Epithelial cell of proximal tubule (primary cell): ENCODE measurements at places on chromosomes 6 and 20.

- no peak for DNase-seq
Observed at GRCh38 chr6:133891149-133891926, 2.4 kb downstream of the TCF21 start.

GRCh38 chr6:28218312-28219248 lies 6.5 kb upstream of the ZSCAN9 start:
- DNase-seq = no peak

- no peak for DNase-seq
Observed at GRCh38 chr6:133918208-133918930, 29.5 kb downstream of the TCF21 start.

GRCh38 chr6:73675466-73676098 lies 20.4 kb upstream of the CD109 start:
- peak; percentile 38 for DNase-seq

DNA sequence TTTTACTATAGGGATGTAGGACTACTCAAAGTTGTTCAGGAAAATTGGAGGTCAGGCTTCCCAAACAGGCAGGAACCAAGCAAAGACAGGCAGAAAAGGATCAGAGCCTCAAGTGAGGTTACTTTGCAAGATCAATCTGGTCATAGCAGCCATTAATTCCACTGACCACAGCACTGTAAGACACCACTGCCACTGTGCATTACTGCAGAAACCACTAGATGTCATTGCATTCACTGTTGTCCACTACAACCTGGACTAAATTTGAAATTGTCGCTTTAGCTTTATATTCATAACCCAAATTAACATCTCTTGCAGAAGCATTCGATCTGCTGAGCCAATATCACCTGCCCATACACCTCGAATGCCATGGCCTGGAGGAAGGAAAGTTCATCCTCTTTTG lies 126.9 kb upstream of the UFL1 start:
- no peak for DNase-seq

DNA sequence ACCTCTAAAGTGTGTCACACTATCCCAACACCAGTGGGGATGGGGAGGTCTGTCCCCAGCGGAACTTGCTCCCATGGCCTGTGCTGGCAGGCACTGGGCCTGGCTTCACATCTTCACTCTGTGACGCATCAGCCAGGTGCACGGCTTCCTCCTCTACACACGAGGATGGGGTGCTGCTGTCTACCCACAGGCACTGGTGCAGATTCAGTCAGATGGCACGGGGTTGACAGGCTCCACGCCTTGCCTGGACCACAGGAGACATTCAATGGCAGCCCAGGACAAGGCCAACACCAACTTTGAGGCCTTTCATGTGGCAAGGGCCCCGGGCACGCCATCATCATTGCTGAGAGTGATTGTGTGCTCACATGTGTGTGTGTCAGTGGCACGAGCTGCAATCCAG lies 92.4 kb downstream of the TMEM242 start:
- DNase-seq = no peak

GRCh38 chr6:170091639-170092579 lies 199.0 kb downstream of the DLL1 start:
- no peak for DNase-seq

- DNase-seq = no peak
Observed at GRCh38 chr6:20402092-20402341, 338 bp downstream of the E2F3 start.

DNA sequence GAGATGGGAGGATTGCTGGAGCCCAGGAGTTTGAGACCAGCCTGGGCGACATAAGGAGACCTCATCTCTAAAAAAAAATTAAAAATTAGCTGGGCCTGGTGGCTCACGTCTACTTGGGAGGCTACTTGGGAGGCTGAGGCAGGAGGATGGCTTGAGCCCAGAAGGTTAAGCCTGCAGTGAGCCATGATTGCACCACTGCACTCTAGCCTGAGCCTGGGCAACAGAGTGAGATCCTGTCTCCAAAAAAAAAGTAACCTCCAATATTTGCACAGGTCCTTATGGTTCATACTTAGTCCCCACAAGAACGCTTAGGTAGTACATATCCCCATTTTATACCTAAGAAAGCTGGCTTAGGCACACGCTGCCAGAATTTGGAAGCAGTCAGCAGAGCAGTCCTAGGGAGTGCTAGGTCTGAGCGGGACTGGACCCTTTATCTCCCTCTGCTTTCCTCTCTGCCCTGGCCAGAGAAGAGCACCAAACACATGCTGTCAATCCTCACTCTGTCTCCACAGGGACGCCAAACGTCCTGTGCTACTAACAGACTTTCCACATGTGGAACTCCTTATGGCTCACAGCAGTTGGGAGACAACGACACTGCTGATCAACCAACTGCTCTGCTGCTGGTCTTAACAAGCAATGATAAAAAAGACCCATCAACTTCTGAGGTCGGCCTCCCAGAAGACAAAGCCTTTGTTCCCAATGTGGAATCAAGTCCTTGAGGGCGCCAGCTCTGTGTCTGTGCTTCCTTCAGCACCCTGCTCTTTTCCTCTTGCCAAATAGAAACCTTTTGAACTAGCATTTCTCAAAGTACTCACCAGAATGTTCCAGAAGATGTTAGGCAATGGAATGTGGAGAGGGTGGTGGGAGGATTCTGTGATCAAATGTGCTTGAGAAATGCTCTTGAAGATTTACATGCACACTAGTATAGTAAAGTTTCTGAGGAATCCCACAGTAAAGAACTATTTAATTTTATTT lies 226.3 kb upstream of the DTNBP1 start:
- no peak for DNase-seq

DNA sequence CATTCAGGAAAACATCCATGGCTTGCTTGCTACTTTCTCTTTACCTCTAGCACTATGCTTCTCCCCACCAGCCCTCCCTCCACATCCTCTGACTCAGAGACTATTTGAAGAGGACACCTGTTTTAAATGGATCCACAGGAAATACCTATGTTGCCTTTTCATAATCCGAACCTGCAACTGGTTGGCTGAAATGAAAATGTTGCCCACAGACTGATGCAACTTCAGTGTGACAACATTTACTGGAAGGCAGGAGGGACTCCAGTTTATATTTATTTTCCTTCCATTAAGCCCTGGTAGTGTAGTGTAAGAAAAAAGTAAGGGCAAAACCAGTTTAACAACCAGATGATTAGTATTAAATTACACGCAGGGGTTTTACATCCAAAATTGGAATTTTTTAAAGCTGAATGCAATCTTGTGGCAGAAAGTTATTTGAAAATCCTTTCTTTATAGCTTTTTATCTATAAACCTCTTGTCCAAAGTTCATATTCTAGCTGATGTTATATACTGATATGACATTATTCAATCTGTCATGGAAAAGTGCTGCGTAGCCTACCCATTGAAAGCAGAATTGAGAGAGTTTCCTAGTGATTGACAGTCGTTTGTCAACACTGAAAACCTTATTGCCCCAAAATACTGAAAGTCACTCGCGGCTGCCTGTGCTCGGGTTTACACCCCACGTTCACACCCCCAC lies 881 bp upstream of the AIG1 start:
- peak; percentile 64 for DNase-seq

GRCh38 chr6:112701201-112701600 lies 354.1 kb downstream of the RFPL4B start:
- no peak for DNase-seq

DNA sequence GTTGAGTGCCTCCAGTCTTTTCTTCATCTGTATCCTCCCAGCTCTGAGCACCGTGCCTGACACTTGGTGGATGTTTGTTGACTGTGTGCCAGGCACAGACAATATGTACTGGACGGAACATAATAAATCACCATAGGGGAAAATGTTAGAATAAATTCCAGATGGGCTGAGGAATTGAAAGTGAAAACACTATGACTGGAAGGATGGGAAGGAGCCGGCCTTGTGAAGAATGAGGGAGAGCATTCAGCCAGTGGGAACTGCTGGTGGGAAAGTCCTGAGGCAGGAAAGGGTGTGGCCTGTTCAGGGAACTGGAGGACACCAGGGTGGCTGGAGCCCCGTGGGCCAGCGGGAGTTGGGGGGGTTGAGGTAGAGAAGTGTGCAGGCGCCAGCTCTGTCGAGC lies 75.4 kb downstream of the MTHFD1L start:
- DNase-seq = no peak

DNA sequence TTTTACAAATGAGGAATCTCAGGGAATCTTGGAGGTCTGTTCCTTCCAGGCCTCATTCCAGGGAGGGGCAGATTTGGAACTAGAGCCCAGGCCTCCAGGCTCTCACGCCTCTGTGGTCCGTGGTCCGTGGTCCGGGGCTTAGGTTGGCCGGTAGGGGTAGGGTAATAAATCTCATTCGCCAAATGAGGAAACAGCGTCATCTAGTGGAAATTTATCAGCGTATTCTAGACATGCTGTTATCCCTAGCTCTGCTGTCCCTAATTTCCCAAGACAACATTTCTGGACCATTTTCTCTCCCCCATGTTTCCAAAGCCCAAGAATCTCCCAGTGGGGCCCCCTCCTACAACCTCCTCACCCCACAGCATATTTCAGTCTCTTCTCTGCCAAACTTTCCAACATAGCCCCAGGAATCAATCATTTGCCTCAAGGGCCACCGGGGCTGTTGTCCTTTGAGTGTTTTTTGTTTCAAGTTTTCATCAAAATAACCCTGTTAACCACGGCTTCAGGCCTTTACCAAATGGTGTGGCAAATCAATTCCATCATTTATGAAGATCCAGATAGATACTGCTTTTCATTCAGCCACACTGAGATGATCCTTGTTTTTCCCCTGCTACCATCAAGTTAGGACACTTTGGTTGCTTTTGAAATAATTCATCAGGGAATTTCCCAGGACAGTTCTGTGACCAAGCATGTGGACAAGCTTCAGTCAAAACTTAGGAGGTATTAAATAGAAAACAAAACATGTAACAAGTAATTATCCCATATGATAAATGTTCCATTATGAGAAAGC lies 126.8 kb downstream of the ALDH8A1 start:
- DNase-seq = peak; percentile 70

- DNase-seq = no peak
Observed at GRCh38 chr6:125717120-125717731, 32.2 kb upstream of the HEY2 start.

GRCh38 chr6:45651301-45651700 lies 273.6 kb upstream of the SUPT3H start:
- DNase-seq = no peak

DNA sequence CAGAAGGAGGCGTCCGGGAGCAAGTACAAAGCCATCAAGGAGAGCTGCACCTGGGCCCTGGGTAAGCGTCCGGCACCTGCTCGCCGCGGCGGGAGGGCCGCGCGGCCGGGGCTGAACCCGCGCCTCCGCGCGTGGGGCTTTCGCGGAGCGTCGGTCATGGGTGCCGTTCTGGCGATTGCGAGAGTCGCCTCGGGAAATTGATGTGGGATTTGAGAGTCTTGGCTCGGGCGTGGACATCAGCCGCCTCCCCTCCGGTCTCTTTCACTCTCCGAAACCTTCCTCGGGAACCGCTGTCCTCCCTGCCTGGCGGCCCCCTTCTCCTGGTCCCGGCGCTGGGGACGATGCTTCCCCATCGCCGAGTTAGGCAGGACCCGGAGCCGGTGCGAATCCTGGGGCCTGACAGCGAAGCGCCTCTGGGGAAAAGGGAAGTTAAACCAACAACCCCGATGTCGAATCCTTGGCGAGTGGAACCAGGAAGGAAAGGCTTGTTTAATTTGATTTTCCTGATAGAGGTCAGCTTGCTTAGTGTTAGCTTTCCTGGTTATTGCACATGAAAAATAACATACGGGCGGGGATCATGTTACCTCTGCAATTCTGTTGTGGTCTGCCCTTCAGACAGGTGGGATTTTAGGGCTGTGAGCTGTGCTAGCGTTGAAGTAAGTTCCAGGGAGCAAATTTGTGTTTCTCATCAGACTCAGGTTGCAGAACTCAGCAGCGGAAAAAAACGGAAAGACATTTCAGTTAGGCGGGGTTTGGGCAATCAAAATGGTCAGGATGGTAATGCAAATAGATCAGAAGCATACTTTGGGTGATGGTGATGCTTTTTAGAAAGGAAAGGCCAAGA lies 594 bp downstream of the ARFGEF3 start:
- DNase-seq = no peak

- DNase-seq = no peak
Observed at GRCh38 chr6:109285366-109285765, 96.9 kb downstream of the CD164 start.

GRCh38 chr6:71887744-71888230 lies 1.4 kb downstream of the RIMS1 start:
- no peak for DNase-seq

GRCh38 chr20:34581341-34582184 lies 23.0 kb downstream of the MAP1LC3A start:
- no peak for DNase-seq

DNA sequence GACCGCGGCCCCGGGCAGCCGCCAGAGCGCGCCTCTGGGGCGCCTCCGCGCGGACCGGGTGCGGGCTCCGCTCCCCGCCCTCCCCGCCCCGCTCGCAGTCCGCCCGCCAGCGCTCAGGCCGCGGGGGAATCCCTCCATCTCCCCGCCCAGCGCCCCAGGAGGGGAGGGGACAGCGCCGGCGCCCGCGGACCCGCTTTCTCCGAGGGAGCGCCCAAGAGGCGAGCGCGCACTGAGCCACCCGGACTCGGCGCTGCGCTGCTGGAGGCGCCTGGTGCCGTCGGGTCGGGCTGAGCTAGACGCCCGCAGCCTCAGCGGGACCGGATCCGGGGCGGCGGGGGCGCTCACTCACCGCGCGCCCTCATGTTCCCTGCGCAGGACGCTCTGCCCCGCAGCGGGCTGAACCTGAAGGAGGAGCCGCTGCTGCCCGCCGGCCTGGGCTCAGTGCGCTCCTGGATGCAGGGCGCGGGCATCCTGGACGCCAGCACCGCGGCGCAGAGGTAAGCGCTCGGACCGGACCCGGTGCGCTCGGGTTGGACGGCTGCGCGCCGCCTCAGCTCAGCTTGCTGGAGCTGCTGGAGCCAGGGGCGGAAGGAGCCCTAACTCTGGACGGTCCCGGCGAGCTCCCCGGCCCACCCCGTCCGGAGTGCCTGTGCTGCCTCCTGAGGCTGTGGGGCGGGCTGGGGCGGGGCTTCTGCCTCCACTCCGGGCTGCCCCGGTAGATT lies 867 bp downstream of the EBF4 start:
- no peak for DNase-seq

DNA sequence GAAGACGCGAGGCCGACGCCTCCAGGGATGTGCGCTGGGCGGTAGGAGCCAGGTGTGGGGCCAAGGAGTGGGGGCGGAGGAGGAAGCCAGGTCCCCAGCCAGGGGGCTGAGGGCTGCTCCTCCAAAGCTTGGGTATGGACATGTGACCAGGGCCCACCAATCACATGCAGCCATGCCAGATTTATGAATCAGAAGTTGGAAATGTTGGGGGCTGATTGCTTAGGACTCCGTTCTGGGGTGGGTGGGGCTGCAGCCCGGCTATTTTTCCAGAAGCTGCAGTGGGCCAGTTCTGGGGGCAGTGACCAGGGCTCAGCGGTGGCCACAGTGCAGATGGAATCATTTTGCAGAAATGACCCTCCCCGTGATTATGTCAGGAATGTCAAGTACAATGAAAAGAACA lies 96.0 kb downstream of the CEBPB start:
- no peak for DNase-seq

DNA sequence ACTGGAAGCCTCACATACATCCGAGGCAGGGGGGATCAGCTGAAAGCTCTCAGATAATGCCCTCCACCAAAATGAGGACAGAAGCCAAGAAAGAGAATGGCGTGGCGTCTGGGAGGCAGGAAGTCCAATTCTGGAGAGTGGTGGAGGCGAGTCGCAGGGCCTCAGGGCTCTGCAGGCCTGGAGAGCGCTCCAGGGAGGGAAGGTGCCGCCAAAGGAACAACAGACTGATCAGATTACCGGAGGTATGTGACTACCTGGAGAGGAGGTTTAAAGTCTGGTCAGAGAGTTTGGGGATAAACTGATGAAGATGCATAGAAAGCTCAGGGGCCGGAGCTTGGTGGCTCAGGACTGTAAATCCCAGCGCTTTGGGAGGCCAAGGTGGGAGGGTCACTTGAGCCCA lies 11.2 kb upstream of the IP6K3 start:
- DNase-seq = no peak

GRCh38 chr6:53244958-53245357 lies 96.3 kb upstream of the GCM1 start:
- no peak for DNase-seq
